ENCODE measurements at places on chromosomes 13 and 19.

- no peak for DNase-seq
These were observed 4.3 kb downstream of the ERCC1 start for GRCh38 chr19:45419396-45419795.

- no peak for DNase-seq
These were observed 79.4 kb downstream of the FOXO1 start for GRCh38 chr13:40586886-40587565.

GRCh38 chr13:88649855-88650254 lies 978.7 kb downstream of the SLITRK5 start:
- no peak for DNase-seq

- no peak for DNase-seq
These were observed 2.8 kb downstream of the AP3D1 start for GRCh38 chr19:2148482-2149135.

DNA sequence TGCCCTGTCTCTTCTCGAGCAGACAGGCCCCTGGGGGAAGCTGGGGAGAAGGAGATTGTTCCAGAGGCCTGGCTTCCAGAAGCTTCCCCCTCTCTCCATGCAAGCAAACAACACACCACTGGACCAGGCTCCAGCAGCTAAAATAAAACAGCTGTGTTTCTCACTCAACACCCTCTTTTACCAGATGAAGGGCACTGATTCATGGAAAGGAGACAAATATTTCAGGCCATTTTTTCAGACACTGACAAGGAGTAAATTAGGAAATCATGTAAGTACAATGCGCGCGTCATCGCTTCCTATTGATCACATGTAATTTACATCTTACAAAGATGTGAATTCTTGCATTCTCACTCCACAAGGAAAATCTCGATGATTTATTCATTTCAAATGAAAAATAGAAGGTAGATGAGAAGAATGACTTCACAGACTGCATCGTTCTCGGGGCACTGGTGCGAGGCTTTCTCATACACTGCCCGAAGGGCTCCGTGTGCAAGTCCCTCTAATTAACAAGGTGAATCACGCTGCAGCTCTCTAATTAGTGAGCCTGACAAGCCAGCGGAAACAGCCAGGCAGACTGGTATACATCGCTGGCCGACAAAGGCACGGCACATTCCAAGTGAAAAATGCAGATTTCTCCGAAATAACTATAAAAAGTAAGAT lies 153.6 kb downstream of the KCTD15 start:
- no peak for DNase-seq

DNA sequence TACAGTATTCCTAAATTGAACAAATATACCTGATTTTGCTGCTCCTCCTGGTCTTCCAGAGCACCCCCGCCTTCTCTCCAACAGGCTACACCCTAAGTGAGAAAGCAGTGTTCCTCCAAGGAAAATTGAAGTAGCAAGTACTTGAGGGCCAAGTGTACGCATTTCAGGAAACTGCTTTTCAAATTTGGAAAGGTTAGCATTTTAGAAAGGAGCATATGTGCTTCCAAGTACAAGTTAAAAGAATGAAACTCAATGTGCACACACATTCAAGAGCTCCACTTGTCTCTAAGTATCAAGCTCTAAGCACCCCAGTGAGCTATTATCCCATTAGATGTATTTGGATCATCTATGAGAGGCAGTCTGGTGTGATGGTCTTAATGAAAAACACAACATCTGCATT lies 25.8 kb downstream of the LHFPL6 start:
- DNase-seq = no peak
